ENCODE measurements at places on chromosomes 2 and 18.

- DNase-seq, result no peak
Observed at GRCh38 chr2:174902506-174903263, 102.5 kb downstream of the CHN1 start.

- DNase-seq, result no peak
Observed at GRCh38 chr18:26121476-26121875, 12.2 kb upstream of the PSMA8 start.

GRCh38 chr18:12652861-12653401 is 5.0 kb downstream of the SPIRE1 start:
- no peak for DNase-seq

DNA sequence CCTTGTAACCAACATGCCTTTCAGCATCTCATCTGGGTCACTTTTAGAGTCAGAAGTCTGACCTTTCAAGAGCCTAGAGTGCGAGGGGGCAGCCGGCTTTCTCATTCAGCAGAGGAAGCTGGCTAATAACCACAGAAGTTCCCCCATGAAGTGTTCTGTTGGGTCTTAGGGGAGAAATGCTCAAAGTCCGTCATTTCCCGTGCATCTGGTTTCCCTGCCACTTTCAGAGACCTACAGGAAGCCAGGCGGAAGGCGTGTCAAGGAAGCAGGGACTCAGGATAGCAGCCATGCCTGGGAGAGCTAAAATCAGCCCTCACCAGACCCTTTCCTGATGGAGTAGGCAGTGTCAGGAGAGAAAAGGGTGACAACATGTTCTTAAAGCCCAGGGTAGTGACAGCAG is 301.8 kb upstream of the ID2 start:
- DNase-seq, result no peak

GRCh38 chr2:206873423-206873822 is 65.9 kb upstream of the CPO start:
- DNase-seq, result no peak

DNA sequence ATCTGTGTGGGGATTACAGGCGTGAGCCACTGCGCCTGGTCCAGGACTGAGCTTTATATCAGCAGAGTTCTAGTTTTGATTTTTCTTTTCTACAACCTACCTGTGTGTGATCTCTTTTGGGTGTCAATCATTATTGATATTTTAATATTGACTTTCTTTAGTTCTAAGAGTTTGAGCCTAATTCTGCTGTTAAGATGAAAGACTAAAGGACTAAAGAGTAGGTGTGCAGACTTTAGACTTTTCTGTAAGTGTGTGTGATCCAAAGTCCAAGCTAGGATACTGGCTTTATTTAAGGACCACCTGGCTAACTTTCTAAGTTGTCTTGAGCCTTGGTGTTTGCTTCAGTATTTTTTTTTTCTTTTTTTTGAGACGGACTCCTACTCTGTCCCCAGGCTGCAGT is 12.4 kb downstream of the CASP10 start:
- no peak for DNase-seq

GRCh38 chr18:57803103-57803969 is at the start of gene ATP8B1:
TSS of gene ATP8B1 (minus strand) at chr18:57803315. CDS start at chr18:57731807, 71,508 bp downstream.
- DNase-seq, result peak; percentile 58

DNA sequence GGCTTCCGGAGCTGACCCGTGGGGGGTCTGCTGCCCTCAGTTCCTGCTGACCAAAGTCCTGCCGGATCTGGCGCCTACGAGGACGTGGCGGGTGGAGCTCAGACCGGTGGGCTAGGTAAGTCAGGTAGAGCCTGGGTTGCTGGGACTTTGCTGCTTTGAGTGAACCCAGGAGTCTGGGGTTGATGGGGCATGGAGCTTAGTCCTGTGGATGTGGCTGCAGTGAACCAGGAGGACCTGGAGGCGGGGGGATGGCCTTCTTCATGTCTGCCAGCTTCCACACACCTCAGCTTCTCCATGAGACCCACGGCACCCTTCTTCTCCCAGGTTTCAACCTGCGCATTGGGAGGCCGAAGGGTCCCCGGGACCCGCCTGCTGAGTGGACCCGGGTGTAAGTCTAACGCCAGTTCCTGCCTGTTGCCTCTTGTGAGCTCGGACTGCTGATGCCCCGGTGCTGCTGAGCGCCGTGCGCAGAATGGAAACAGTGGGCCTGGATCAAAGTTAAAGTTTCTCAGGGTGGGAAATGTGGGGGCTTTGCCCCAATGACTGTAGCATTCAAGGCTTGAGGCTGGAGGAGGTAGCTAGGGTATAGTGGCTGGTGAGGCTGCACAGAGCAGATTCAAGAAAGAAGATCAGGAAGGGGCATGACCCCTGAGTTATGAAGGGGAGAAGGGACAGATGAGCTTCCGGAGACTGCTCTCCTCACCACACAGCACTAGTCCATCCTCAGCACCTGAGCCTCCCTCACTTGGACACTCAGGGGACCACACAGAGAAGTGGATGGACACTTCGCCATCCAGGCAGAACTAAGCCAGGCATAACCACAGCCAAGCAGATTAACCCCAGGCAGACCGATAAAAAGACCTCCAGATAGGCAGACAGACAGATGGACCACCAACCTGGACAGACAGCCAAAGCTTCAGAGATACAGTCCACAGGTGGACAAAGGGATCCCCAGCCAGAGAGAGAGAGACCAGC is 17.3 kb downstream of the PTPN18 start:
- DNase-seq, result no peak

- DNase-seq, result no peak
Observed at GRCh38 chr2:232315923-232316299, 62.6 kb upstream of the ALPP start.

- DNase-seq, result no peak
Observed at GRCh38 chr2:159960414-159960813, 102.0 kb downstream of the PLA2R1 start.

GRCh38 chr18:64519201-64519600 is 370.3 kb upstream of the LINC00305 start:
- no peak for DNase-seq

- DNase-seq, result no peak
Observed at GRCh38 chr18:2515171-2515787, 56.0 kb downstream of the METTL4 start.

- no peak for DNase-seq
Observed at GRCh38 chr2:35973132-35973736, 382.3 kb upstream of the CRIM1 start.

- DNase-seq, result no peak
Observed at GRCh38 chr2:238346544-238346943, 26.2 kb downstream of the TRAF3IP1 start.
